Kidney (tissue), 22 donors: ENCODE measurements at places on chromosomes 1 and 21. TPM values are rescaled to one million over a fixed set of nuclear protein-coding genes. Genes with fewer than 3 reads are reported as not detected.

DNA sequence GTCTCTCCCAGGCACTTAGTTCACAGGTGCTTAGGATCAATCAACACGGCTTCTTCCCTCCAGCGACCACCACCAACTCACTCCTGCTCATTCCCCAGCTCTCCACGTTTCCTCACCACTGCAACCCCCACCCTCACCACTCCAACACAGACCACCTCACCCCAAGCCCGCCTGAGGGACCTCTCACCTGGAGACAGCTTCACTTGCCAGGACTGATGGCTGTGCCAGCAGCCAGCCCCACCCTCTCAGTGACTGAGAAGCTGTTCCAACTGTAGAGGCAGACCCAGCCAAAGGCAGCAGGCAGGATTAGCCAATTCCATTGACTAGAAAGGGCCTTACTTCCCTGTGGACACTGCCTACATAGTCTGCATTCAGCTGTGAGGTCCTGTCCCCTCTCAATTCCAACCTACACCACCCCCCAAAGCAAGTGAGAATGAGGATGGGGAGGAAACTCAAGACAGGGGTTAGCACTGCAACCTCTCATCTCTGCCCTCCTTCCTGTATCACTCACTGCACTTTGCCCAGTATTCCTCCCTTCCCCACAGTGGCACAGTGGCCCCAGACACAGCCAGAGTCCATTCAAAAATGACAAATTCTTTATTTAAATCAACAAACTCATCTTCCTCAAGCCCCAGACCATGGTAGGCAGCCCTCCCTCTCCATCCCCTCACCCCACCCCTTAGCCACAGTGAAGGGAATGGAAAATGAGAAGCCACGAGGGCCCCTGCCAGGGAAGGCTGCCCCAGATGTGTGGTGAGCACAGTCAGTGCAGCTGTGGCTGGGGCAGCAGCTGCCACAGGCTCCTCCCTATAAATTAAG, 7.6 kb downstream of the TAGLN2 start:
- H3K27me3 ChIP-seq: no peaks in the 10 kb centered on the region
- H3K36me3 ChIP-seq: peaks cover 19% of the 10 kb centered on the region
- no peak overlapping the region for H3K27ac ChIP-seq
- DNase-seq: no peak
- no peak overlapping the region for H3K4me3 ChIP-seq

GRCh38 chr21:41075656-41076055, 92.3 kb upstream of the BACE2 start:
- H3K4me3 ChIP-seq: no peak overlapping the region
- no peaks in the 10 kb centered on the region for H3K4me1 ChIP-seq
- no peaks in the 10 kb centered on the region for H3K27me3 ChIP-seq
- H3K36me3 ChIP-seq: no peaks in the 10 kb centered on the region

DNA sequence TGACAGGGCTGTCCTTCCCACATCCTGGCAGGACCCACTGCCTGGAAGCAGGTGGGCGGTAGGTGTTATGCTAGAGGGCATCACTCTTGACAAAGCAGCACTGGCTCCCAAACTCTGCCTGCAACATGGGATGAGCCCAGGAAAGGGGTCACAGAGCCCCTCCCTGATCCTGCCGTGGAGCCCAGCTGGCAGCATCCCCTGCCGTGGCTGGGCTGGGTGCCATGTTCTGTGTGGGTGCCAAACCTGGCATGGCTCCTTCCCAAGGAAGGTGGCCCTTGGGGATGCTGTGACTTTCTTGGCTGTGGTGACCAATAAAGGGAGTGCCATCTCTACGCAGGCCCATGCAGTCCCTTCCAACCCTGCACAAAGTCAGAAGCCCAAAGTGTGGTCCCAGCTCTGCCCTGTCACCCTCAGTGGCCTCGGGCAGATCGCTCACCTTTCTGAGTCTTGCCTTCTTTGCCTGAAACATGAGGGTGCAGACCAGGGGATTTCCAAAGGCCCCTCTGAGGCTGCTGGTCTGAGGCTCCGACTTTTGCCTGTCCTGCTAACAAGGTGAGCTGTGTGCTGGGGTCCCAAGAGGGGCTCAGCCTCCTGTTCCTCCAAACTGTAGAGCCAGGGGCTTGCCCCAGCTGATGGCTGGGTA, 6.0 kb downstream of the CDK18 start:
- no peaks in the 10 kb centered on the region for H3K36me3 ChIP-seq
- H3K4me1 ChIP-seq: peaks cover 37% of the 10 kb centered on the region
- no peak overlapping the region for H3K4me3 ChIP-seq
- no peak overlapping the region for H3K27ac ChIP-seq
- H3K27me3 ChIP-seq: no peaks in the 10 kb centered on the region

The TINAGL1 gene
- 246 TPM for total RNA-seq

The GSTM1 gene
- total RNA-seq: not detected

- H3K27ac ChIP-seq: no peak overlapping the region
- H3K4me1 ChIP-seq: no peaks in the 10 kb centered on the region
- no peak for DNase-seq
Observed at GRCh38 chr1:172139196-172139595, 281.3 kb upstream of the C1orf105 start.

The STK40 gene
- total RNA-seq: 39.2 TPM

DNA sequence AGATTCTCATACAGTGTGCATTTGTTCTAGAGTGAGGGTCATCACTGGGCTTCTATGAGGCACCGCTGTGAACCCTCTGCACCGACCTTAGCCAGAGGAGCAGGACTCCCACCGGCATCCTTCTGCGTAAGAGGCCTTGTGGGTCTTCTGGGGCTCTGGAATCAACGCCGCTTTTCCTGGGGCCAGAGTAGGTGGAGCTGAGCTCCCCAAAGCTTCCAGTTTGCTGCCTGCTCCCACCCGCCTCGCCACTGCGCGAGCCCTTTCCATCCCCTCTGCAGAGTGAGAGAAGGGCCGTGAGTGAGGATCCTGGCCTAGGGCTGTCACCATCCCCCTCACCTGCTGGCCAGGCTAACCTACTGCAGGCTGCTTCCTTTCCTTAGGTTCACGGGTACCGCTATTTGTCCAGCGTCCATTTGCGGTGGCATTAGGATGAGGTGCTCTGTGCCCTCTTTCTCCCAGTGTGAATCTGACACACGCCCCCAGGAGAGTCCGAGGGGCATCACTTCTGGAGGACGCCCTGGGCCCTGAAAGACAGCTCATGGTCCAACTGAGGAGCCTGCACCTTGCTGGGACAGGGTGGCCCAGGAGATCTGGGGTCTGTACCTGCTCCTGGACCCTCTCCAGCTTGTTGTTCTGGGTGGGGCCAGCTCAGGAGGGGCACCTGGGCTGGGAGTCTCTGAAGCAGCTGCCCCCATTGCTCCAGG, 36.2 kb downstream of the UMODL1 start:
- no peaks in the 10 kb centered on the region for H3K27me3 ChIP-seq
- H3K4me3 ChIP-seq: no peak overlapping the region
- H3K4me1 ChIP-seq: peaks cover 2% of the 10 kb centered on the region
- H3K36me3 ChIP-seq: no peaks in the 10 kb centered on the region

- H3K36me3 ChIP-seq: no peaks in the 10 kb centered on the region
- H3K4me1 ChIP-seq: no peaks in the 10 kb centered on the region
- H3K27me3 ChIP-seq: no peaks in the 10 kb centered on the region
- H3K4me3 ChIP-seq: no peak overlapping the region
- H3K27ac ChIP-seq: no peak overlapping the region
- peak; percentile 79 for DNase-seq
Observed at GRCh38 chr1:26597629-26598039, 68.1 kb downstream of the RPS6KA1 start.

- H3K27ac ChIP-seq: no peak overlapping the region
- H3K27me3 ChIP-seq: no peaks in the 10 kb centered on the region
- H3K36me3 ChIP-seq: no peaks in the 10 kb centered on the region
- H3K4me3 ChIP-seq: no peak overlapping the region
Observed at GRCh38 chr1:1243266-1243660, 3.3 kb downstream of the C1QTNF12 start.

- no peaks in the 10 kb centered on the region for H3K36me3 ChIP-seq
- no peaks in the 10 kb centered on the region for H3K27me3 ChIP-seq
- DNase-seq: no peak
- H3K4me1 ChIP-seq: no peaks in the 10 kb centered on the region
- H3K4me3 ChIP-seq: no peak overlapping the region
Observed at GRCh38 chr21:36022427-36023091, 37.8 kb downstream of the SETD4 start.

The PSMG1 gene
- total RNA-seq: 25.9 TPM

GRCh38 chr1:214615871-214616270, 12.9 kb downstream of the CENPF start:
- H3K4me1 ChIP-seq: no peaks in the 10 kb centered on the region
- H3K27me3 ChIP-seq: no peaks in the 10 kb centered on the region
- H3K36me3 ChIP-seq: no peaks in the 10 kb centered on the region
- no peak for DNase-seq
- H3K27ac ChIP-seq: no peak overlapping the region
- no peak overlapping the region for H3K4me3 ChIP-seq

DNA sequence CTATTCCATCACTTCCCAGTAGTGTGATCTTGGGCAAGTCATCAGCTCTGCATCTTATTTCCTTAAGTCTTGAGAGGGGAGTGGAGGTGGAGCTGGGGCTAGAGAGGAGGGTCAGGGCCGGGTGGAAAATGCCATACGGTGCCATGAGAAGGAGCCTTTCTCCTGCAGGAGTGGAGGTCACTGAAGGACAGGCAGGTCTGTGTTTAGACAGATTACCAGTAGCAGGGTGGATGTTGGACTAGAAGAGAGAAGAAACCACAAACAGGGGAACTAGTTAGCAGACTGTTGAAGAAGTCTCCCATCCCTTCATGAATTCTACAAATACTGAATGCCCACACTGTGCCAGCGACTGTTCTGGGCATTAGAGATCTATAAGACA, 13.9 kb upstream of the CPT2 start:
- no peaks in the 10 kb centered on the region for H3K27me3 ChIP-seq
- no peak for DNase-seq
- no peak overlapping the region for H3K27ac ChIP-seq
- no peaks in the 10 kb centered on the region for H3K36me3 ChIP-seq
- peaks cover 3% of the 10 kb centered on the region for H3K4me1 ChIP-seq

GRCh38 chr1:172230526-172230925, 190.0 kb upstream of the C1orf105 start:
- DNase-seq: no peak
- H3K36me3 ChIP-seq: no peaks in the 10 kb centered on the region
- no peak overlapping the region for H3K4me3 ChIP-seq
- H3K4me1 ChIP-seq: no peaks in the 10 kb centered on the region
- H3K27ac ChIP-seq: no peak overlapping the region

DNA sequence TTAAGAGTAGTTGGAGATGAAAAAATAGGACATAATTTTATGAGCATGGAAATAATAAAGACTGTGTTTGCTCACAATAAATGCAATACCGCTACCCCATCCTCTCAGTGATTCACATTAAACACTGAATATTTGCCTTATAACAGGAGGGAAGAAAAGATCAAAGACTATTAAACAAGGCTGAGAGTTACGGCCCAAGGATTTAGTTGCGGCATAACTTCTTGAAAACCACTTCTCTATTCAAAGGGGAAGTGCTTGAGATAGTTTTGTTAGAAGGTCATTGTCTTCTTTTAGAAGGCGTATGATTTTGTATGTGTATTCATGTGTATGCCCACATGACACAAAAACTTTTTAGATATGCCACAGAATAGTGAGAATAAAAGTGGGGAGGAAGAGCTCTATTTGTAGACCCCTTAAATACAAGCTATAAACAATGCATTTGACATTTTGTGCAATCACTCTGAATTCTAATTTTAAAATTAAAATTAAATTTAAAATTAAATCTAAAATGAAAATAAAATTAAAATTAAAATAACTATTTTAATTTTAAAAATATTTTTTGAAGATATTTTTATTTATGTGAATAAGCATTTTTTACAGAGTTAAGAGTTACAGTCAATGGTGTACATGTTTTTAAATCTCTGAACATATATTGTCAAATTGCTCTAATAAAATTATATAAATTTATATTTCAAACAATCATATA, 986.6 kb upstream of the ADAMTS5 start:
- H3K4me3 ChIP-seq: no peak overlapping the region
- no peak overlapping the region for H3K27ac ChIP-seq
- no peaks in the 10 kb centered on the region for H3K36me3 ChIP-seq

- H3K4me1 ChIP-seq: no peaks in the 10 kb centered on the region
- H3K36me3 ChIP-seq: no peaks in the 10 kb centered on the region
- DNase-seq: no peak
- H3K27me3 ChIP-seq: no peaks in the 10 kb centered on the region
Observed at GRCh38 chr1:210650403-210650802, 321.7 kb downstream of the HHAT start.

GRCh38 chr1:41246568-41246967, 4.5 kb upstream of the SCMH1 start:
- no peak for DNase-seq
- no peaks in the 10 kb centered on the region for H3K27me3 ChIP-seq

The FLVCR1 gene
- total RNA-seq: 6.8 TPM
